GM04503 (cell line): ENCODE measurements at places on chromosomes 2 and 18.

DNA sequence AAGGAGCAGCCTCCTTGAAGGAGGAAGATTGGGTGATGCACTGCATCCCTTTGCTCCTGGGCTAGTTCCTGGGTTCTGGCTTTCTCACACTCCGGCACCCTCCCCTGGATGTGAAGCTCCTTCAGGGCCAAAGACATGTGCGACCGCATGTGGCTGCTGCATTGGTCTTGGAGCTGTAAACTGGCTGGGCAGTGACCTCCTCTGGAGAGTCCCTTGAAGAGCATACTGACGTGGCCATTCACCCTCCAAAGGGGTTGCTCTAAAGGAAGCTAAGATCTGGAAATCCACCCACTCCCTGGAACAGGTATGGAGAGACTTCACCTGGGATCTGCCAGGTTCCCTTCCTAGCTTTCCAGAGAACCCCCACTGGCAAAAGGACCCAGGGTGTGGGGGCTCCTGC, 62.1 kb downstream of the TMEM17 start:
- no peak for DNase-seq

- no peak for DNase-seq
These were observed 107.8 kb upstream of the REV1 start for GRCh38 chr2:99597616-99598015.

GRCh38 chr2:127552846-127553245, 17.4 kb downstream of the MYO7B start:
- DNase-seq = no peak

- no peak for DNase-seq
These were observed 239.9 kb downstream of the ZNF516 start for GRCh38 chr18:76255070-76255683.
